ENCODE measurements at places on chromosomes 5 and 9.

GRCh38 chr9:124222918-124223720 is 34.6 kb upstream of the NEK6 start:
- no peak for DNase-seq

- DNase-seq = no peak
Measured at GRCh38 chr5:138840103-138840502, 35.0 kb downstream of the LRRTM2 start.

DNA sequence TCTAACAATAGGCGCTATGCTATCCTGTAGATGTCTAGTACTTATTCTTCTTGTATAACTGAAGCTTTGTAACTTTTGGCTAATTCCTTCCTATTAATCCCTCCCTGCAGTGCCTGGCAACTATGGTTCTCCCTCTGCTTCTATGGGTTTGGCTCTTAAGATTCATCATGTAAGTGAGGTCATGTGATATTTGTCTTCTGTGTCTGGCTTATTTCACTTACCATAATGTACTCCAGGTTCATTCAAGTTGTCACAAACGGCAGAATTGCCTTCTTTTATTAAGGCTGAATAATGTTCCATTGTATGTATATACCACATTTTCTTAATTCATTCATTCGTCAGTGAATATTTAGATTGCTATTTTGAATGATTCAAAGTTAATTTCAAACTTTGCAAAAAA is 149.9 kb upstream of the GAS1 start:
- no peak for DNase-seq

- DNase-seq = no peak
Measured at GRCh38 chr5:31317665-31318064, 124.2 kb downstream of the CDH6 start.

DNA sequence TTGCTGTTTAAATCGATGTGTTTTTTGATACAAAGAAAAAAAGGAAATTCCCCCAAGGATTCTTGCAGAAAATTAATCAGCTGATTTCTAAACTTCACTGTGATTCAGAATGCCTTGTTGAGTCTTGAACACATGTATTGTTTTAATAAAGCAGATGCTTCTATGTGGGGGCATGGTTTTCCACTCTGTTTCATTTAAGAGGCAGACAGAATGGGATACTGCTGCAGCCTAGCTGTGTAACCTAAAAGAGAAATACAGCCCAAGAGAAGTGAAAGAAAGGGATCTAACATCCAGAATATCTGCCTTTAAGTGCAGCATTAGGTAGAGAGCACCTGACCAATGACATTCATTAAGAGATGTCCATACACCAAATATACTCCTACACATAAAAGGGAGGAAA is 365.1 kb upstream of the CCNH start:
- no peak for DNase-seq

- no peak for DNase-seq
Measured at GRCh38 chr5:24110004-24110615, 534.7 kb downstream of the CDH10 start.

DNA sequence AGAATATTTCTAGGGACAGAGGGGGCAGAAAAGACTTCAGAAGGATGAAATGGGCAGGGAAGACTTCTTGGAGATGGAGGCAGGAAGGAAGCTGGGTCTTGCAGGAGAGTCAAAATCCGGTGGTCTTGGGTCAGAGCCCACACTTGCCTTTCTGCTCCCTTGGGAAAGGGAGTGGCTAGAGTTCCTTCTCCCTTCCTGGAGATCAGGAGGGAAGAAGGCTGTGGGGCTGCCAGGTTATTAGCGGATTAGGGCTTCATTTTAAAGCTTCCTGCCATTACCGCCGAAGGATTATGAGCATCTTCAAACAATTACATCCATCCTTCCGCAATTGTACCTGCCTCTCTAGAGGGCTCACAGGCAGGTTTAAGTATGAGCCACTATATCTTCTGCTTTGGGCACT is 19.2 kb upstream of the SYNPO start:
- DNase-seq = peak; percentile 63

- no peak for DNase-seq
Measured at GRCh38 chr9:98972716-98973115, 29.0 kb downstream of the COL15A1 start.

DNA sequence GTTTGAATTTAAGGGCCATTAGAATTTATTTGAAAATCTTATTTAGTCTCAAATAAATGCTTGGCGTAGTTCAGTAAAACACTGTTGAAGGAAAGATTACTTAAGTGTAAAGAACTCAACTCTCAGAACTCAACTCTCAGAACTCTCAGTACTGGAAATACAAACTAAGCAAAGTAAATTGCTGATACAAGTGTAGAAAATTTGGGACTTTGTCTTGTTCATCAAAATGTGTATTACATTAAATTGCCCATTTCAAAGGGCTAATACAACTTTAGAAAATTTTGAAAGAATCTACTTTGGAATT is 99.4 kb downstream of the CSNK1G3 start:
- DNase-seq = no peak

- DNase-seq = no peak
Measured at GRCh38 chr5:54148067-54148845, 162.1 kb downstream of the ARL15 start.

- DNase-seq = no peak
Measured at GRCh38 chr9:8030095-8030494, 230.5 kb upstream of the DMAC1 start.

DNA sequence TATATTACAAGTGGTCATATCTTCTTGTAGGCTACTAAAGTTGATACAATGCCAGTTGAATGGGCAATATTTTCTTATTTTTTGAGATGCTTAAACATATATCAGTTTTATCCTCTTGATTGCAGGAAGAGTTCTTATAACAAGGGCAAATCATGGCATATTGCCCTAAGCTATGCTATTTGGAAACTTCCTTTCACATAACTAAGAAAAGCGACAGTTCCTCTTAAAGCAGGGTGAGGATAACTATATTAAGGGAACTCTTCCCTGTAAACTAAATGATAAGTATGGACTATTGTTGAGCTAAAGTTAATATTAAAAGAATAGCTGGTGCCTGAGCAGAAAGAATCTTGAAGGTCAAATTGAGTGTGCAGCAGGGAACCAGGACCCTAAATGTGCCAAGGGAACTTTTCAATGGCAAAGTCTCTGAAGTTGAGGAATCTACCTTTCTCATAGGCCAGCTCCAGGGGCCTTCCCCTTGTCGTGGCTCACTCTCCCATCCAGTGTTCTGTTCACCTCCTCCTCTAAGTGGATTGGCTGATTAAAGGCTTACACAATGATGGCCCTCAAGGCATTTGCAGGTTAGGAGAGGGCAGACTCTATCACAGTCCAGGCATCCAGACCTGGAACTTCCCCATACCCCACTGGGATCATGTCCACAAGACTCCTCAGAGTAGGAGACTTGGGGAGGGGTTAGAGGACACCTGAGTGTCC is 26.8 kb downstream of the FYB1 start:
- no peak for DNase-seq

DNA sequence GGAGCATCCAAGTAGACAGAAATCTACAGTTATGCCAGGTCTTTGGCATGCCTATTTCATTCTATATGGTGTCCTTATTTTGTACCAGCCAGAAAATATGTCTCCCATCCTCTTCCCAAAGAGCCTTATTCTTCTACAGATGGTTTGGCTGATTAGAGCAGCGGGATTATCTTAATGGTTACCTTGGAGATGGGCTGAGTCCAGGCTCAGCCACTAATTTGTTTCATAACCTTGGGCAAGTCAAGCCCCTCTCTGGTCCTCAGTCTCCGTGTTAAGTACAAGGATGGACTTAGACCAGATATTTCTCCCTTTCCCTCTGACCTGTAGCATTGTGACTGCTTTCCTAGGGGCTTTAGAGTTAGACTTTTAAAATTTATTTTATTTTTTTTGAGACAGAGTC is 11.1 kb upstream of the GLE1 start:
- peak; percentile 62 for DNase-seq
